ENCODE measurements at places on chromosomes 2 and 18.

DNA sequence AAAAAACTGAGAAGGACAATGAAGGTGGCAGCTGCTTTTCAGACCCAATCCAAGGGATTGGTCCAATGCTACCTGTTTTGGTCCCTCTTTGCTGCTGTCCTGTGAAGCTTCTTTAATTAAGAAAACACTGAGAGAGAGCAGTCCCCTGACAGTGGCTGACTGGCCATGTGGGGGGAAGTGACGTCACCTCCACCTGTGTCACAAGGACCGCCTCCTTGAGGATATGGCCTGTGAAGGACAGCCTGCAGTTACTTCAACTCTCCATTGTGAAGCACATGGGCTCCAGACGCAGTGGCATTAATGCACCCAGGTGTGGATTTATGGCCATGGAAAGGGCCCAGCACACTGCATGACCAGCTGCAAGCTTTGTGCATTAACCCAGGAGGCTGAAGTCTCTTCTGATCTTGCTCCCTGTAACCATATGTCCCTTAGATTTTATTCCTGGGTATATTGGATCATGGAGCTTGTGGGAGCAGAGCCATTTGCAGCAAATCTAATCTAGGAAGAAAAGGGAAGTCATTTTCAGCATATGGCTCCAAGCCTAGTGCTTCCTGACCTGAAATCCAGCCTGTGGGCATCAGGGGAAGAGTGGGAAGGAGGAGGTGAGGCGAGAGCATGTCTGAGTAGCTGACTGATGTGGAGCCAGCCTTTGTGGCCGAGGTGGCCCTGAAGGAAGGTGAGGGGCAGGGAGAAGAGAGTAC lies 32.2 kb downstream of the KIF5C start:
- no peak for DNase-seq

DNA sequence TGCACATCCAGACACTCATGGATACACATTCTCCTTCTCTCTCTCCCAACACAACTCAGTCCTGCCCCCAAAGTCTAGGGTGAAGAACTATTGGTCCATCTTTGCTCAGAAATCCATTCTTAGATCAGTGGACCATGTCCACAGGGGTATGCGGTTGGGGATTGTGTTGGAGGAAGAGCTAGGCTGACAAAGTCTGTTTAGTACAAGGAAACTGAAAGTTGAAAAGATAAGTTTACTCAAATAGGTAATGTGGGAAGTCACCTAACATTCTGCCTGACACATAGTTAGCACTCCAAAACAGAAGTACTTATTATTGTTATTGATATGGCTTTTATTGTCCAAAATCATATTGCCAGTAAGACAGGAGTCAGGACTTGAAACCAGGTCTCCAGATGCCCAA lies 55.9 kb downstream of the ALK start:
- DNase-seq = no peak

- no peak for DNase-seq
These were observed 207.4 kb upstream of the NRP2 start for GRCh38 chr2:205474741-205475415.

DNA sequence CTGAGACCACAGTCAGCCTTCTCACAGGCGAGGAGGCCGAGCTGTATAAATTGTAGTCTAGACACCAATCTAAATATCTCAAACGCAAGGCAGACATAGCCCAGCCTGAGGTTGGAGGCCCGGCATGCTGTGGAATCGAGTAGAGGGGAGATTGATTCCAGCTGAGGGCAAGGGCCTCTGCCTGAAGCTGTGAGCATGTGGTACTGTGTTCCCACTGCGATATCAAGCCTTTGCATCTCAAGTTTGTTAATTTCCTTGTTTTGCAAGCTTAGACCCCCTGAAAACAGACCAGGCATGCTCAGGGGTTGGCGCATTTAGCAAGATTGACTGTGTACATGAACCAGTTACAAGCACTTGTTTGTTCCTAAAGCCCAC lies 65.1 kb upstream of the FOSL2 start:
- DNase-seq = no peak

GRCh38 chr2:12183032-12183645 lies 436.7 kb downstream of the LPIN1 start:
- DNase-seq = no peak

GRCh38 chr2:178230396-178230795 lies 36.1 kb downstream of the OSBPL6 start:
- DNase-seq = no peak

DNA sequence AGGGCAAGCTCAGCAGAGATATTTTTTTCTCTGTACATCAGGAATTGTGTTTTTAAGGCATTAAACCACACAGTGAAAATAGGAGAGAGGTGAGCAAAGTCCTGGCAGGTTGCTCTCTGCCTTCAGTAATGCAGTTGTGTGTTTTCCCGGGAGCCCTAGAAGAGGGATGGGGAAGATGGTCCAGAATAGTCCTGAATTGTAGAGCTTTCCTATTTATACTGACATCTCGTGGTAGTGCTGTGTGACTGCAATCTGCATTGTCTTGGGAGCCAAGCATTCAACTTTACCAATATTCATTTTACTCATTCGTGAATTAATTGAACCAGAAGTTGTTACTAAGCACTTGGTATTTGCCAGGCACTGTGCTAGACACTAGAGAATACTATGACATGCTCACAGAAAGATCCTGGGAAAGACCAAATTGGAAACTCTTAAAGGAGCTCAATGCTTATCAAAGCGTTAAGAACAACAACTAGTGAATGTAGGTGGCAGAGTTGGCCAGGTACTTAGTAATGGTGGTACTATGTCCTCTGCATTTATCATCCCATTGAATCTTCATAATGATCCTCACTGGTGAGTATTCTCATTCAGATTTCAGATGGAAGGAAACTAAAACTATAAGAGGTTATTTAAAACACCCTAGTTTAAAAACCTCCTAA lies 214.6 kb downstream of the TRIB2 start:
- peak; percentile 68 for DNase-seq

DNA sequence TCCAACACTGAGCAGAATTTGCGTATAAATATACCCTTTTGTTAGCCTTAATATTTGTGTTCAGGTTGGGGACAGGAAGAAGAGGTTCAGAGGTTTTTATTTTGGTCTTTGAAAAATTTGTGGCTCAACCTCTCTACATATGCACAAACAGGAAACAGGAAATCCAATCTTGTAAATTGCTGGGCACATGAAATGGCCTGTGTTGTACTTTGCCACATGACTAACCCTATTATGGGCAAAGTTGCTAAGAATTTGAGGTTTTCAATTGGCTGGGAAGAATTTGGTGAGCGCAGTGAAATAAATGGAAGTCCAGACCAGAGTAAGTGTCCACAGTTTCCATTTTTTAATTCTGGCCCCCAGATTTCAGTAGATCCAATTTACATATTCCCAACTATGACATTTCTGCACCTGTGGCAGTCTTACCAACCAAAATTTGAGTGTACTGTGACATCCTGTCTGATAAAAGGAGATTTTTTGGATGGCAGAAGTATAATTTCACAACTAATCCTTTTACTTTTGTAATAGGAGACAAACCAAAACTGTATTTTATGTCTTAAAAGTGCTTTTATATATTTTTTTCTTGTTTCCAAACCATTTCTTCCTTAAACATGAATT lies 63.6 kb downstream of the COX7A2L start:
- no peak for DNase-seq

DNA sequence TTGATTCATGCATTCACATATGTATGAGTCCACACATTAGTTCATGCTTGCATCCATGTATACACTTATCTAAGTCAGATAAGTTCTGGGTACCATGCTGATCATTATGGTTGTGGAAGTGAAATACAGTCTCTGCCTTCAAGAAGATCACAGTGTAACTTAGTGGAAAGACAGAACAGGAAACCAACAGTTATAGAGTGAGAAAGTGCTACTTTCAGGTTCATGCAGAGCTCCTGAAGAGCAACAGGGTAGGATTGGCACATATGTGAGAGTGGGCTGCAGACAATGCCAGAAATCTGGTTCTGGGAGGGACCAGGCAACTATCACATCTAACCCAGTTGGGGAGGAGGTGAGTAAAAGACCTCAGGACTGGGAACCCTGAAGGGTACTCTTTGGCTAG lies 35.4 kb upstream of the PGAP1 start:
- no peak for DNase-seq

Data from eye (tissue), 1 donor.